ENCODE measurements at places on chromosomes 3 and 15. TPM values are rescaled to one million over a fixed set of nuclear protein-coding genes. Genes with fewer than 3 reads are reported as not detected.

DNA sequence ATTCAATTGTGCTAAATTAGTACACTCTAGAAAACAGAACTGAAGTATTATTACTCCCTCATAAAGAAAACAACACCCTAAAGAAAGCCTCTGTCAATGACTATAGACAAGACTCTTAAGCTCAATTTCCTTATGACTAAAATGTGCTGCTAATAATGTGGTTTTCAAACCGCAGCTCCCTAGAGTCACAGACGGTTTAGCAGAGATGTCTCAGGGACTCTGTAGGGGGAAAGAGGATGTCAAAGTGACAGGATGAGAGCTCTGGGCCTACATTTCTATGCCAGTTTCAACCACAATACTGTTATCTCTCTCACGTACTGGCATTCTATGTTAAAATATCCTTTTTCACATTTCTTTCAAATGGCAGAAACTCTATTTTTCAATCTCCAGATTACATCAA, 37.6 kb upstream of the WDR49 start:
- no peak overlapping the region for H3K27ac ChIP-seq
- H3K4me3 ChIP-seq, result no peak overlapping the region
- peaks cover 24% of the 10 kb centered on the region for H3K36me3 ChIP-seq
- H3K4me1 ChIP-seq, result no peaks in the 10 kb centered on the region
- H3K27me3 ChIP-seq, result no peaks in the 10 kb centered on the region
- no peak for DNase-seq

The ZNF35 gene
- 10.2 TPM for total RNA-seq

The ALPK3 gene
- total RNA-seq, result 8.2 TPM

- no peak overlapping the region for H3K4me3 ChIP-seq
- no peaks in the 10 kb centered on the region for H3K4me1 ChIP-seq
- no peaks in the 10 kb centered on the region for H3K27me3 ChIP-seq
- H3K36me3 ChIP-seq, result no peaks in the 10 kb centered on the region
Observed at GRCh38 chr3:189165092-189165612, 6.6 kb upstream of the TPRG1 start.

The CLDN16 gene
- total RNA-seq, result 0.26 TPM

GRCh38 chr3:46848271-46849044, 14.8 kb downstream of the MYL3 start:
- peaks cover 13% of the 10 kb centered on the region for H3K4me1 ChIP-seq
- peak; percentile 49 for DNase-seq
- H3K27ac ChIP-seq, result no peak overlapping the region
- no peak overlapping the region for H3K4me3 ChIP-seq
- no peaks in the 10 kb centered on the region for H3K27me3 ChIP-seq

DNA sequence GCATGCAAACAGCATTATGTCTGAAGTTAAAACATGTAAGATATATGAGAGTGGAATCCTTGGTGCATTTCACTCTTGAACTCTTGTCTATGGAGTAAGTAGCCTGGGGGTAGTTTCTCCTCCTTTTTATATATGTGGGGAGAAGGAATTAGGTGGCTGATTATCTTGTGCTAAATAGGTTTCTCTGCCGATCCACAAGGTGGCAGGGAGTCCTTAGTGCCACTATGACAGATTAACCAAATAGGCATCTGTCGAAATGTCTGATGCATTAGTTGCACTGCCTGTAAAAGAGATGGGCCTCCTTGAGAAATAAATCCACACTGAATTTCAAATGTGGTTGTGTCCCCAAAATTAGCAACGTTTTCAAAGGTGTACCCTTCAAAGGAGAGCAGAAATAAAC, 170.1 kb downstream of the CNTN4 start:
- H3K4me3 ChIP-seq, result no peak overlapping the region
- no peak overlapping the region for H3K27ac ChIP-seq
- H3K36me3 ChIP-seq, result no peaks in the 10 kb centered on the region
- DNase-seq, result no peak
- no peaks in the 10 kb centered on the region for H3K4me1 ChIP-seq
- H3K27me3 ChIP-seq, result no peaks in the 10 kb centered on the region

The SCAMP2 gene
- 51.2 TPM for total RNA-seq

The GPR62 gene
- total RNA-seq, result not detected

The PAK6 gene
- 8.4 TPM for total RNA-seq

GRCh38 chr3:84959470-84960271, 882 bp downstream of the CADM2 start:
- H3K4me1 ChIP-seq, result peaks cover 14% of the 10 kb centered on the region
- peak overlapping the region; percentile 6 for H3K4me3 ChIP-seq
- no peak overlapping the region for H3K27ac ChIP-seq
- no peaks in the 10 kb centered on the region for H3K36me3 ChIP-seq
- peaks cover 34% of the 10 kb centered on the region for H3K27me3 ChIP-seq
- DNase-seq, result peak; percentile 26

DNA sequence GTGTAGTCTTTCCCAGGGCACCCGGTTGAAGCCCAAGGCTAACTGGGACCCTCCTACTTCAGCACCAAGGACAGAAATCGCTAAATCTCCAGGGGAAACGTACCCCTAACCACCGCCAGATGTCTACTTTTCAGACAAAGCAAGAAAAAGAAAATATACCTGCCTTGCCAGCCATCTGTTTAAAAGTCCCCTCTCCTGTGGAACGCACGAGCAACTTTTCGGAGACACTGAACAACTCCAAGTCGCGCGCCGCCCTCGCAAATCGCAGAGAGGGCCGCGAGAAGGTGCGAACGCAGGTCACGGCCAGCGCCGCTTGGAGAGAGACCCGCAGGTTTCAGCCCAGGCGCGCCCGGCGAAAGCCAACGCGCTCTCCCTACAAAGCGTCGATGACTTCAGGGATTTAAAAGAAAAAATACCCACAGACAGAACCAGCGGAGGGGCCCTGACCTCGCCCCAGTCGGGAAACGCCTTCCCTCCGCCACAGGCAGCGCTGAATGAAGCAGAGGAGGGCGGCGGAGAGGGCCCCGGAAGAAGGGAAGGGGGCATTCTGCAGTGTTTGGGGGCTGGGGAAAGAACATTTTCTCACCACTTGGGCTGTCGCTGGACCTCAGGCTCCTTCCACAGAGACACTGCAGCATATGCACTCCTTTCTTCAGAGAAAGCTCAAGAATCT, 213.1 kb downstream of the FGF12 start:
- H3K4me3 ChIP-seq, result no peak overlapping the region
- no peaks in the 10 kb centered on the region for H3K27me3 ChIP-seq
- no peak overlapping the region for H3K27ac ChIP-seq
- H3K4me1 ChIP-seq, result peaks cover 11% of the 10 kb centered on the region

The B3GALNT1 gene
- 20.6 TPM for total RNA-seq

DNA sequence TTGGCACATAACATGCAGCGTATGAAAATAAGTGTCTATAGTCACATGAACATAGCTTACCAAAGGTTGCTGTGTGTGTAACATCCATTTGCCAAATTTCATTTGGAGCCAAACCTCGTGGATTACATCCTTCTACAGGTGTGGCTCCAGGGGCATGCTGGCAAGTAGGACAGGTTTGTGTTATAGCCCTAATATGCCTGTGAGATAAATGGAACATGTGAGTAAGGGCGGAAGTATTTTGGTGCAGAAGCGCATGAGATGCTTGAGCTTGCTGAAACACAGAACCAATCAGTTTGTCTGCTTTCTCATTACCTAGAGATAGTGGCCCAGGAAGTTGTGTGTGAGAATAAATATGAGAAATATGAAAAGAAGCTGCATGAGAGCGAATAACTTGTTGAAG, 21.8 kb upstream of the XCR1 start:
- H3K27me3 ChIP-seq, result no peaks in the 10 kb centered on the region
- no peak overlapping the region for H3K27ac ChIP-seq
- no peak for DNase-seq
- H3K4me1 ChIP-seq, result no peaks in the 10 kb centered on the region

DNA sequence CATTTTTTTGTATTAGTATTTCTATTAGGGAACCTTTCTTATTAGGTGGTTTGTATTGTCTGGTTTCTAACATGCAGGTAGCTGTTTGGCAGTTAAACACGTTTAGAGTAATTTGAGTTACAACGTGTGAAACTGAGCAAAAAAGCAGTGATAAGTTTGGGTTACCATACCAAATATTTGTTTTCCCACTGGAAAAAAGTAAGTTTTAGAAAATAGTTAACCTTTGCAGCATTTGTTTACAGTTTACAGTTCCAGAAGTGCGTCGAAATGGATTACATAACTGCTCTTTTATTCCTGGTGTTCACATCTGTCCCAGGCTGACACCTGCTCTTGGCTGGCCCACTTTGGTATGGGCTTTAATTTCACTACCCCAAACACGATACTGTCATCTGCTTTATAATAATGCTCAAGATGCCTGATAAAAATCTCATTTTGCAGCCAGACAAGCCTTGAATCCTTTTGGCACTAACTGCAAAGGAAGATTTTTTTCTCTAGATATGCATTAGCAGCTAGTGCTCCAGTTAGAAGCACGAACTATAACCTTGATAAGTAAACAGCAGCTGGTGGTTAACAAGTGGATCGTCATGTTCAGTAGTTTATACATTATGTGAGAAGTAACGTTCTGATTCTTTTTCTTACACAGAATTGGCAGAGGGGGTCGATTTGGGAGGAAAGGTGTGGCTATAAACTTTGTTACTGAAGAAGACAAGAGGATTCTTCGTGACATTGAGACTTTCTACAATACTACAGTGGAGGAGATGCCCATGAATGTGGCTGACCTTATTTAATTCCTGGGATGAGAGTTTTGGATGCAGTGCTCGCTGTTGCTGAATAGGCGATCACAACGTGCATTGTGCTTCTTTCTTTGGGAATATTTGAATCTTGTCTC, 5.3 kb downstream of the EIF4A2 start:
- H3K4me1 ChIP-seq, result no peaks in the 10 kb centered on the region
- no peaks in the 10 kb centered on the region for H3K27me3 ChIP-seq
- H3K36me3 ChIP-seq, result peaks cover 26% of the 10 kb centered on the region
- no peak overlapping the region for H3K27ac ChIP-seq

GRCh38 chr3:147356909-147357900, 49.1 kb downstream of the ZIC4 start:
- H3K27ac ChIP-seq, result no peak overlapping the region
- DNase-seq, result peak; percentile 53
- H3K36me3 ChIP-seq, result no peaks in the 10 kb centered on the region
- H3K4me3 ChIP-seq, result no peak overlapping the region
- H3K4me1 ChIP-seq, result no peaks in the 10 kb centered on the region
- H3K27me3 ChIP-seq, result peaks cover 21% of the 10 kb centered on the region

The CA12 gene
- total RNA-seq, result 2.2 TPM

DNA sequence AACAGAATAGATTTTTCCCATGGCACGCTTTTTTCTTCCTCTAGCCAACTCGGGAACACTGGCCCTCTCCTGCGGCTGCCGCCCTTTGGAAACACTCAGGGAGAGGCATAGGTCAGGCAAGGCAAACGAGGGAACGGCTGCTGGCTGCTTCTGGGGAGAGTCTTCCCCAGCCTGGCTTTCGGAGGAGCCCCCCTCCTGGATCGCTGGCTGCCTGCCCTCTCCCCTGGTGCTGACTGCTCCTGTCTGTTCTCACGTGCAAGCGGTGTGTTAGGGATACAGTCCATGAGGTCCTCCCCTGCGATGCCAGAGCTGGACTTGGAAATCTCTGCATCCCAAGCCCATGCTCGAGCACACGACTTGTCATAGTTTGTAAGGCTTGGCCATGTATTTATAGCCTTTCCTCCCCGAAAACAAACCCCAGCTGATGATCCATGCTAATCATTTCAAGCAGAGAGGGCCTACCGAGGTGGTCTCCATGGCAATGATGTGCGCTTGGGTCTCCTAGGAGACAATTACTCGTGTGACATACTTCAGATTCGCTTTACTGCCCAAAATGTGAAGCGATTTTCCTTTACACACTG, 315.6 kb upstream of the ATP10A start:
- H3K27me3 ChIP-seq, result no peaks in the 10 kb centered on the region
- H3K4me1 ChIP-seq, result no peaks in the 10 kb centered on the region
- H3K27ac ChIP-seq, result no peak overlapping the region

The TIMP4 gene
- total RNA-seq, result 17.2 TPM

Data from lung (tissue), 17 donors.